ENCODE measurements at places on chromosomes 7 and 10.

GRCh38 chr7:32069116-32069650, 1.0 kb downstream of the PDE1C start:
- DNase-seq: no peak

- DNase-seq: no peak
These were observed 238.2 kb upstream of the FAM3C start for GRCh38 chr7:121634356-121634755.

DNA sequence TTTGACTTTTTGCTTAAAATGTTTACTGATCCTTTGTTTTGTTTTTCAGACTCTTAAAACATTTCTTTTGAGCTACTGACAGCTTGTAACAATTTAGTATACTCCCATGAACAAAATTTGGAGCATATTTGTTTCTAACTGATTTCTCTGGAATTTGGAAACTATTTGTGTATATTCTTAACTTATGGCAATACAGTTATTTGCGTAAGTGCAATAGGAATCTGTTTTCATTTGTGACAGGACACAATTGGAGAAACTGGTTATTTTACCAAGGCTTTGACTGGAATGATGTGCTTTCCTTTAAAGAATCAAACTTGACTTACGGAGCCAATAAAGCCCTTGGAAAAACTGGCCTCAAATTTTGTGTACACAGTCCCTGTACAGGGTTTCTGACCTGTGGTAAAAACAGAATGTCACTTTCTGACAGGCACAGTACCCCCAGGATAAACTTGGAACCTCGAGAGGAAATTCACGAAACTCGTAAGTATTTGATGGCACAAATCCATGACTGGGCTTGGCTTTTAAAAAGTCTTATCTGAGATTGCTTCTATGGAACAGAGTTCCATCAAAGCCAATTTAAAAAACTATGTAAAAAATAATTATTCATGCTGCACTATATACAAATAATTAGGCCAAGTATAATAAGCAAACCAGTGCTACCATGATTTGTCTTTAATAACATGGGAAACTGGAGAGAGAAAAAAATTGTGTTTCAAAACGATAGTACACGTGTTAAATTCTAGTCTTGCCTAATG, 70.4 kb downstream of the ST8SIA6 start:
- DNase-seq: no peak

- no peak for DNase-seq
These were observed 257.2 kb upstream of the CACNA2D1 start for GRCh38 chr7:82700741-82701140.

- no peak for DNase-seq
These were observed 17.6 kb upstream of the RASGEF1A start for GRCh38 chr10:43284341-43284910.

DNA sequence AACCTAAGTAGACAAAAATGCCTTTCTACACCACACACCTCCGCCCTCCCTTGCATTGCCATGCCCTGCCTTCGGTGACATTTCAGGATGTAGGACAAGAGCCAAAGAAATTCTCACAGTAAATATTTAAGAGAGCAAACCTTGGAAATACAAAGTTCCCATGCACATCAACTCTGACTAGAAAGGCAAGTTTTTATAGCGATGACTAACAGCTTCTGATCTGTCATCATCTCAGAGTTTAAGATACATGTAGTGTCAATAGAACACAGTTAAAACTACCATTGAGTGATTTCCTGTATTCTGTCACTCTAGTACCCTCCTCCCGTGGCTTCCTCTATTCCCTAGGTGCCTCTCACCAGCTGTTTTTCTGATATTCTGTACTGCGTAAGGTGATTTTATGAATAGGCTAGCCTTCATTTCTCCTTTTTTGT, 20.7 kb downstream of the SLC16A9 start:
- no peak for DNase-seq

- no peak for DNase-seq
These were observed 101.8 kb downstream of the PTPRE start for GRCh38 chr10:128008521-128009250.

Data from stimulated activated naive CD8-positive, alpha-beta T cell treated with anti-CD3 and anti-CD28 coated beads, Interleukin-15, Interleukin-2, amounts not matched to agents 100 U/mL and 50 U/mL, for 24 hours (primary cell).